ENCODE measurements at places on chromosomes 7 and 10.

- DNase-seq, result no peak
Measured at GRCh38 chr10:114492351-114493037, 88.2 kb upstream of the AFAP1L2 start.

DNA sequence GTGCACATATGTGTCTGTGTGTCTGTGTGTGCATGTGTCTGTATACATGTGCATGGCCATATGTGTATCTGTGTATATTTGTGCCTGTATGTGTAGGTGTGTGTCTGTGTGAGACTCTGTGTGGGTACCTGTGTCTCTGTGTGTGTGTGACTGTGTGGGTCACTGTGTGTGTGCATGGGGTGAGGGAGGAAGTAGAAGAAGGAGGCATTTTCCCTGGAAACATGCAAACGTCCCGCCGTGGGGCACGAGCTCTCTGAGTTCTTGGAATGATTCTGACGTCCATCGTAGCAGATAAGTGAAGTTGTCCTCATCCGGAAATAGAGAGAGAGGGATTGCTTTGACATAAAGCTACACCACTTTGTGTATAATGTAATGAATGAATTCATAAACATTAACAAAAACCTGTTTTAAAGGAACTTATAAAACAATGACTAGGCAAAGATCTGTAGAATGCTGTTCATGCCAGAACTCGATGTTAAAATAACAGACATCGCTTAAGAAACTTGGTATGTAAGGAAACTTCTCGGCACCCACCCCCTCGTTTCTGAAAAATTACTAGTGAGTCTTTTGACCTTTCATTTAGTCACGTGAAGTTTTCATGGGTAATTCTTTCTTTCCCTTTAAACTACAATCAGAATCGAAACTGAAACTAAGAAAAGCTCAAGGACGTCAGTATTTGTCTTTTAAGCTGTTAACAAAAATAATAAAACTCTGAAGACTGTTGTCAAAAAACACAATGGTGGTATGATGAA lies 43.6 kb upstream of the KLF6 start:
- no peak for DNase-seq

DNA sequence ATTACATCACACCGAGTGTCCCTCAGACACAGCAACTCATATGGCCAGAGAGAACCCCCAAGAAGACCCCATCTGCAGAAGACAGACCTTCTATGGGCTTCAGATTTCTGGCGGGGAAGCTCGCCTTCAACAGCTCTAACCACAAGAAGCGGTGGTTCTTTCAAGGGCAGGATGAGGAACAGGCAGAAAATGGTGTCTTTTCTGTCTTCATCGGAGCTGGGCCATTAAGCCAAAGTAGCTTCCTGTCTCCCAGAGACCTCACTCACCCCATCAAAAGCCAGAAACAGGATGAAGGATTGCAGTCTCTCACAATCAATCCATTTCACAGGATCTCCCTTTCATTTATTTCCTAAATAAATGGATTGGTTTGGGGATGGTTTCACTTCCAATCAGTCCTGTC lies 149.1 kb downstream of the HERPUD2 start:
- no peak for DNase-seq

DNA sequence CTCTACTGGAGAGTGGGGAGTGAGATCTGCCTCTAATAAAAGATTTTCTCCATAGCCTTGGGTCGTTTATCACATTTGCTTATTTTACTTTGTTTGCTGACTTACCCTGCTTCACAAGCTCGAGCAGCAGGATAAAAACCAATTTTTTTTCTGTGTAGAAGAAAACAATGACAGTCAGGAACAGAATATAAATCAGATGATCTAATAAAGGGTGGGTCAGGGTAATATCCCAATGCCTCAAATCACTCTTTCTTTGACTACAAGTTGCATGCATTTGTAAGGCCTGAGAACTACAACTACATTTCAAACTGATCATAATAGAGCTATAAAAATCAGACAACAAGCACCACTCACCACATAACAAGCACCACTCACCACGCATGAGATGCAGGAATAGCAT lies 174.4 kb upstream of the ADARB2 start:
- DNase-seq, result no peak

GRCh38 chr10:45501791-45502190 lies 127.8 kb downstream of the ALOX5 start:
- DNase-seq, result no peak

- DNase-seq, result peak; percentile 23
Measured at GRCh38 chr10:26799342-26799741, 61.4 kb downstream of the ABI1 start.

DNA sequence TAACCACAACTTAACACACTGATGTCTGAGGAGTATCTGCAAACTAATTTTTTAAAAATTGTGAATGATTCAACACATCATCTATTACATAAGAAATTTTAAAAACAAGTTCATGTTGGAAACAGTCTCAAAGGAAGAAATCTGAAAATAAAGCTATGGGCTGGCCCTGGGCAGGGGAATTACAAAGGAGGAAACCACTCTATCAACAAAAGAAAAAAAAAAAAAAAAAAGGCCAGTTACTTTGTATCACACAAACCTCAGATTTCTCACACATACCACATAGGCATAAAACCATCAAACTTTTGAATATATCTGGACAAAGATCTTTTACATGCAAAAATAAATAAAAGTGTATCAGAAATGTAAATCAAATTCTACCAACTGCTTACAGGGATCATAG lies 20.8 kb downstream of the TIAL1 start:
- no peak for DNase-seq

DNA sequence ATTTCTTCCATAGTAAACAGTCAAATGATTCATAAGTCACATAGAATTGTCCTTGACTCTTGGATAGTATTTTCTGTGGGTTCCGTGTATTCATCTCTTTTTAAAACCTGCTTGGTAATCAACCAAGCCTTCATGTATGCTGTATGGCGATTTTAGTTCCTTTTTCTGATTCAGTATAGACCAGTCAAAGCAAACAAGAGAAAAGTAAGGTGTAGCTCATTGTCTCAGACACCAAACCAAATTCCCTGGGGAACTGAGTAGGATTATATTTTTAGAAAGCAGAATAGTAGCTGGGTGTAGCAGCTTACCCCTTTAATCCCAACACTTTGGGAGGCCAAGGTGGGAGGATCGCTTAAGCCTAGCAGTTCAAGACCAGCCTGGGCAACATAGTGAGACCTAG lies 240.5 kb downstream of the BBS9 start:
- DNase-seq, result no peak

- no peak for DNase-seq
Measured at GRCh38 chr7:1461646-1462375, 2.5 kb upstream of the MICALL2 start.

GRCh38 chr7:42065942-42066341 lies 171.1 kb downstream of the GLI3 start:
- DNase-seq, result no peak

DNA sequence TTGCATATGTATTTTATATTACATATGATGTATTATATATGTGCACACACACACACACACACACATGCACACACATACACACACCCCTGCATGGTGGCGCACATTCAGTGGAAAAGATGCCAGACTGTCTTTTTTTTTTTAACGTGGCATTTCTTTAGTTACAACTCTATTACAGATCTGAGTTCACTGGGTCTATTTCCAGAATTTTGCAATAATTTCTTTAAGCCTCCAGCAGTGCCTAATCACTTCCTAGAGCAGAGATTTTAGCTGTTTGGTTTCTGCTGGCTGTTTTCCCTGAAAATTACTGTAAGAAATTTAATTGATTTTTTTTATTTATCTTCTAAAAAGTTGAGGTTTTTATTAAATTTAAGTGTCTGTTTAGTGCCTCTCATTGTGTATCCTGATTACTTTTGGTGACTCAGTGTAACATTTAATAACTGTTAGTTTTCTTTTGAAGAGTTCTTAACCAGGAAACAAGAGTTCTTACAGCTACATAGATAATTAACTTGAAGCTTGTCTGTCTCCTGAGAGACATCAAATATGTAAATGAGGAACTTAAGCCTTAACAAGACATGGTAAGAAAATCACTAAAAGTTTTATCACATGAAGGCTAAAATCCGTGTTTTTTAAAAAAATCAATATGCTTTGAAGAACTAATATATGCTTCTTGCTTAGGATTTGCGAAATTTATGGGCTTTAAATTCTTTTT lies 232.0 kb downstream of the MDFIC start:
- DNase-seq, result no peak

GRCh38 chr10:99615426-99615825 lies 4.8 kb downstream of the SLC25A28 start:
- no peak for DNase-seq

- no peak for DNase-seq
Measured at GRCh38 chr10:60950300-60950699, 6.3 kb upstream of the RHOBTB1 start.

DNA sequence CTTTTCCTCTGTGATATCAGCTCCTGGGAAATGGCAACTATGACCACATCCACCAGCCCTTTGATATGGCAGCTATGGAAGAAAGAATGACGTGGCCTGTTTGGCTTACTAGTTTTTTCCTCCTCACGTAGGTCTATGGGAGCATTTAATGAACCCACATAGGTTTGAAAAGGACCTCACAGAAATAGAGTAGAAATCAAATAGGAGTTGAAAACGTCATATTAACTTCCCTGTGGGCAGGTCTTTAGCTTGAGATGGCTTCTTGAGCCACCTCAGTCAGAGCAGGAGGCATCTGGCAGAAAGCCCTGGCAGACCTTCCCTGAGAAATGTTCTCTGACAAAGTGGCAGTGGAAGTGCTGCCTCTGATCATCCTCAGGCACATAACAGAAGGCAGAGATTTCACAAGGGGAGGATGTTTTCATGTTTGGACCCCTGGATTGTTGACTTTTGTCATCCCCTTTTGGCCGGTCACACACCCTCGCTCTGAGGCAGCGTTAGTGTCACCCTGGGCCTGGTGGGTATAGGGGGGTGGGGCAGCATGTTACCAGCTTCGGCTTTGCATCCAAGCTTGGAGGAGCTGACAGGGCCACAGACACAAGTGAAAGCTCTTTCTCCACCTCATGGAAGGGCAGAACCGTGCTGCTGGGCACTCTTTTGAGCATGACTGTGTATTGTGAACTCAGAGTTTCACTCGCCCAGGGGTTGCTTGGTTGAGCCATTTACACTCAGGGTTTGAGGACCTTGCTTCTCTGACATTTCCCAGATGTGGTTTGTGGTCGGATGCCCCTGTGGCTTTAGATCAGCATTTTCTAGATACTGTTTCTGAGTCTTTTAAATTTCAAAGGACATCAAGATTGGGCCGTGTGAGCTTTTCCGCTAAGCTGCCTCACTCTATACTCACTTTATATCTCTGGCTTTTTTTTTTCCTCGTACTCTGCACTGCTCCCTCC lies 184.2 kb downstream of the STK31 start:
- DNase-seq, result no peak

- no peak for DNase-seq
Measured at GRCh38 chr10:124589491-124590041, 127.9 kb downstream of the LHPP start.

- no peak for DNase-seq
Measured at GRCh38 chr7:97011536-97012364, 6.4 kb downstream of the DLX6 start.

DNA sequence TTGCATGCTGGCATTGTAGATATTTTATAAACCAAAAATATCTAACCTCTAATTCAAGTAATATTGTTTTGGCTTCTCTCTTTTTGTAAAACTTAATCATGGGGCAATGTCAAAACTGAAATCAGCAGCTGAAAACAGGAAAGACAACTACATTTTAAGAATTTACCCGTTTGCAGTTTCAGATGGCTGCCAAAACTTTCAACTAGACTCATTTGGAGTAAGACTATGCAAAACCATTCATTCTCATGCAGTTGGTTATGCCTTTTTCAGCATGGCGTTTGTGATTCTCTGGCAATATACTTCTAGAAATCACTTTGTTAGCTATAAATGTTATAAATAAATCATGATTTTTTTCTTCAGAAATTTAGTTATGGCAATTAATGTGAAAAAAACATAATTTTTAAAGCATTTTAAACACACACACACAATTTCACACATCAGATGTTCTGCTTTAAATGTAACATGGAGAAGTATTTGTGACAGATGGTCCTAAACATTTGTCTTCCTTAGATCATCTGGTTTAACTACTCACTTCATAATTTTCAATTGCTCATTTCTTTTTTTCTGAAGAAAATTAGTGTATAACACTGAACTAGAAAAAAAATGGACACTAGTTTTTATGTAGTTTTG lies 116.4 kb downstream of the ITGB8 start:
- DNase-seq, result no peak

DNA sequence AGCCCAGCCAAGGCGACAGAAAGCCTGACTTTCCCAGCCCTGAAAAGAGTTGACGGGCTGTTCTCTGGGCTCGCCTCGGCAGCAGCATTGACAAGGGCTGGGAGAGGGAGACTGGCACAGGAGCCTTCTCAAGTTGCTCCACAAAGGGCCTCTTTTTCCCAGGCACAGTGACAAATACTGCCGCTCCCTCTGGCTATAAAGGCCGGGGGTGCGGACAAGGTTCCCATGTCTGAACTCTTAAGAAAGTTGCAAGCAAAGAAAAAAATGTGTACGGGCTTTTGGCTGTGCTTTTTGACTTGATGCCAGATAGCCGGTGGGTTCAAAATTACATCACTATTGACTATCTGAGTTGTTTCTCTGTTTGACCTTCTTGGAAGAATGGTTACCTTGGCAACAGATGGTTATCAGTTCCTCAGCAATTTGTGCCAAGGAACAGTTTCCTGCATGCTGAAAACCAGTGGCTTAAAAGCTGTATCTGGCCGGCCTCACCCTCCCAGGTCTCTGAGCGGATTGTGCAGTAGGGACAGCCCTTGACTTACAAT lies 115.9 kb upstream of the EEPD1 start:
- DNase-seq, result peak; percentile 61

- no peak for DNase-seq
Measured at GRCh38 chr7:116021237-116021636, 9.3 kb downstream of the TFEC start.

GRCh38 chr10:61078542-61079275 lies 134.7 kb upstream of the RHOBTB1 start:
- no peak for DNase-seq

- DNase-seq, result no peak
Measured at GRCh38 chr7:99827040-99827778, 604 bp upstream of the CYP3A43 start.

DNA sequence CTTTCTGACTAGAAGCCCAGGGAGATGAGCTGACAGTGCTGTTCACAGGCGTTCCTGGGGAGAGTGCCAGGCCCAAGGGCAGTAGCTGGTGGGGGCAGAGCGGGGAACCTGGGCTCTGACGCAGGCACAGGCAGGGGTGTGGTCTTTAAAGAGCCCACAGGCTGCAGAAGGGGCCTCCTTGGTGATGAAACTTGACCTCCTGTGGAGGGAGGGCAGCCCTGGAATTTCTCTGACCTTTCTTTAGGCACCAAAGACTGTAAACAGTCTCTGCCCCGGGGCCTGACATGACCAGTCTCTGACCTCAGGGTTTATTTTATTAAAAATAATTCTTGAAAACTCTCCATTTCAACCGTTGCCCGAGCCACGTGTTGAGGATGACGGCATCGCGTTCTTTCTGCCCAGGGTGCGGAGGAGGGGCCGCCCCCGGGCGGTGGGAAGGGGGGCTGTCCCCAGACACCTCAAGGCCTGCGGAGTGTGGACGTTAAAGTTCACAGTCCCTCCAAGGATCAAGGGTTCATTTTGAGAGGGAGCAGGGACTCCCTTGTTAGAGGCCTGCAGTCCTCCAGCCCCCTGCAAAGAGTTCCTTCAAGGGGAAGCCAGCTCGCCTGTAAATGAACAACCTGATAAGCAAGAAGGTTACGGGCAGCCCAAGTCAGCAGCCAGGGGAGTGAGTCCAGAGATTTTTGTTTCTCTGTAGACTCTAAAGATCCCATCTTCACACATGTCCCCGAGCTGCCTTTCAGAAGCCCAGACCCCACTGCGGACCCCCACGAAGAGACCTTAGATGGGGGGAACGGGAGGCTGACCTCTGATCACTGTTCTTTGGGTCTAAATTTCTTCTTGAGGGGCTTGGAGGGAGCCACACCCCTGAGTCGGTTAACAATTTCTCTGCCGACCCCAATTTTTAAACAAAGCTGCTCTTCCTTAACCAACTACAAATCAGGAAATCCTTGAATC lies 128.9 kb downstream of the VIPR2 start:
- no peak for DNase-seq
